Activated T-cell treated with anti-CD3 and anti-CD28 coated beads, Interleukin-2, amount 50 U/mL, for 48 hours (primary cell): ENCODE measurements at places on chromosomes 5 and 9.

DNA sequence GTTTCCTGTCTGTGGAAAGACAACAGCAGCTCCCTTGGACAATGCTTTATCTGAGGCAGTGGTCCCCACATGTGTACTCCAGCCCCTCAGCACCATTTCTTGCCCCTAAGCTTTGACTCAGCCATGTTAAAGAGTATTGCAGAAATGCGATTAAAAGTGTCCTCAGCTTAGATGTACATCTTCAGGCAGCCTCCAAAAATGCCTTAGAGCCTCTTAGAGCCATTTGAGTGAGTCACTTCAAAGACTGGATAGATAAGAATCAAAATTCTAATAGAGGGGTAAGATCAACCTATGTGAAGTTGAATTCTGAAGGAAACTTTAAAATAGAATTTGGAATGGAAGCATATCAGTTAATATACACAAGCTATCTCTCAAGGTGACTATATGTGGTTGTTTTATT lies 296.3 kb downstream of the ADAMTS6 start:
- no peak for DNase-seq

DNA sequence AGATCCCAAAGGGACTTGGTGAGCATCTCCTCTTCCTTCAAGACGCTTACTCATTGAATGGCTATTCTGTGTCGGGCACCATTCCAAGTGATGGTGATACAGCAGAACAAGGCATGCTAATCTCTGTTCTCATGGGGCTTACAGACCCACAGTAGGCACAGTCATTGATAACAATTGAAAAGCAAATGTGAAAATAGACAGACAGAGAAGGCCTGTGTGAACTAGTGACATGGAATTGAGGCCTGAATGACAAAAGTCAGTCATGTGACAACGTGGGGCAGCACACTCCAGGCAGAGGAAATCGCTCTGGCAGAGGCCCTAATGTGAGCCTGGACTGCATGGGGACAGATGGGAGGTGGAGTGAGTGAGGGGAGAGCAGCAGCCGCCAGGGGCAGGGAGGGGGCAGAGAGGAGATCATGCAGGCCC lies 70.7 kb upstream of the CPLX2 start:
- DNase-seq = no peak

- DNase-seq = no peak
These were observed 114.3 kb upstream of the PCSK5 start for GRCh38 chr9:75775966-75776691.

GRCh38 chr9:128011071-128011817 lies 30.5 kb upstream of the EEIG1 start:
- no peak for DNase-seq

- DNase-seq = no peak
These were observed 59.1 kb downstream of the FGF1 start for GRCh38 chr5:142626786-142627185.

DNA sequence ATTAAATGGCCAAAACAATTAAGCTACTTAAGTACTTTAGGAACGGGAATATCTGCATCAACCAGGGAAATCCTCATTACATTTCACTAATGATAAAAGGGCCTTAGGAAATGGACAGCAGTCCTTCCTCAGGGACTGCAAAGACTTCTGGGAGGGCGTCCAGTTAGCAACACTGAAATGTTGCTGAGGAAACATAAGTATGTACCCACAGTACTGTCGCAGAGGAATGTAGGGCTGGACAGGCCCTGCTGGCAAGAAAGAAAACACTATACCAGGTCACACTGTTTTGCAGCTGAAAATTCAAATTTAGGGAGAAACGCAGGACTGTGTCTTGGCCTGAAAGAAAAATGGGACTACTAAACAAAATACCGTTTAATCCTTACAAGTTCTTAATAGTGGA lies 1.3 kb downstream of the C5orf15 start:
- no peak for DNase-seq

DNA sequence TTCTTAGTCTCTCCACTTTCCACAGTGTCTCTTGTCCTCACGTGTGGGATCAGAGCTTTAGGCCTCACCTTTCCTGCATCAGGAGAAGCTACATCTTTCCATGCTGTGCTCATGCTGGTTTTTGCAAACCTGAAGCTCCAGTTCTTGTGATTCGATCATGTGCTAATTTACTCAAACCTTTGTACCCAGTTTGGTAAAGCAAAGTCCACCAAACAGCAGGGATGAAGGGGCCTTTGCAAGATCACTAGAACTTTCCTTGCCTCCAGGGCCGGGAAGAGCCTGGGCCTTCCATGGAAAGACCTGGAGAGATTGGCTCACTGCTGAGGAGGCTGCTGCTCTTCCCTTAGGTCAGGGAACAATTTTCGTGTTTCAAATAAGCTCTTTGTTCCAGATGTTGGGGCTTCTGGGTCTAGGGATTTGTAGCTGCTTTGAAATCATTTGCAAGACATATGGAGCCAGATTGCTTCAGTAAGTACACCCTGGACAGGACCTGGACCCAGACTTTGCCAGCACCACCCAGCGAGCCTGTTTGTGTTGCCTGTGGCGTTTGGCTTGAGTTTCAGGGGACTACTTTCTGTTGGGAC lies 18.7 kb upstream of the SPATA31E1 start:
- DNase-seq = no peak

GRCh38 chr9:108953983-108954574 lies 19.9 kb downstream of the ABITRAM start:
- DNase-seq = no peak

GRCh38 chr5:132102944-132103331 lies 29.3 kb downstream of the CSF2 start:
- no peak for DNase-seq

- peak; percentile 39 for DNase-seq
These were observed at the start of gene PCDH1 for GRCh38 chr5:141878186-141878710. PCDH1 (minus strand) TSS chr5:141878410; CDS start chr5:141878262, 148 bp downstream.

DNA sequence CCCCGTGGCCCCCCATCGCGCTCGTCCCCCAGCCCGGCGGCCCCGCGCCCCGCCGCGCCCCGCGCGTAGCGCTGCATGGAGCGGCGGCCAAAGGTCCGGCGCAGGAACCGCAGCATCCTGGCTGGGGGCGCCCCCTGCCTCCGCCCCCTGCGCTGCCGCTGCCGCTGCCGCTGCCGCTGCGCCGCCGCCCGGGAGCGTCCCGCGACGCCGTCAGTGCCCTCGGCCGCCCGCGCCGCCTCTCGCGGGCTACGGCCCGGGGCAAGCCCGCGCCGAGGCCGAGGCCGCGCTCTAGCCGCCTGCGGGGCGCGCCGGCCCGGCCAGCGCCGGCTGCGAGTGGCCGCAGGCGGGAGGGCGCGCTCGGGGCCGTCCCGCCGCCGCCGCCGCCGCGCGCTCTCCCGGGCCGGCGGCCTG lies 523 bp downstream of the EPB41L4B start:
- DNase-seq = no peak

DNA sequence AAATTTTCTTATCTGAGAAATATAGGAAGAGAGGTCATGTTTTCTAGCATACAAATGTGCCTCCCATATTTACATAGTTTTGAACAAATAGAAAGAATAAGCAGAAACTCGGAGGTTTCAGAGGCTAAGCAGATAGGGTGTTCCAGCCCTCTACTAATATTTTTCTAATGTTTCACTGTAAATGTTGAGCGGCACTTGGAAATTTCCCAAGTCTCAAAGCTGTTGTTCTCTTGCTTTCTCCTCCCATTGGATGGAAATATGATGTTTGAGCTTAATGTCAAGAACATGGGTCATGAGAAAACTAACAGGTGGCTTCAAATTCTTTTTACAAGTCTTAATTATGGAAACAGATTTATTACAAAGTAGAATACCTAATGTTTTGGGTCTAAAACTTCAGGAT lies 5.1 kb downstream of the SPINK1 start:
- DNase-seq = no peak

GRCh38 chr5:135382106-135382790 lies 16.8 kb downstream of the MACROH2A1 start:
- no peak for DNase-seq

- DNase-seq = no peak
These were observed 179.6 kb downstream of the MLLT3 start for GRCh38 chr9:20442461-20443319.

DNA sequence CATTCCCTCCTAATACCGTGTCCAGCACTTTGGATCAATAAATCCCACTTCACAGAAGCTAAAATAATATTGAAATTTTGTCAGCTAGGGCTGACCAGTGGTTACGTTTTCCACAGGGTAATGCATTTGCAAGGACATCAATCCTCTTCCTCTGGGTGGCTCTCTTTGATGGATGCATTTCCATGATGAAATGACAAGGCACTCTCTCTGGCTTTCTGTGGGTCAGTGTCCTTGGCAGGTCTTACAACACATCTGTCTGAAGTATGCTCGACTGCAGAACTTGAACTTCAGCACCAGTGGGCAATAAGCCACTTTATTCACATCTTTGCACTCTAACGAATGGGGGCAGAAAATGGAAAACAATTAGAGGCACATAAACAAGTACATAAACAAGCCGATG lies 330.1 kb downstream of the ADAMTS6 start:
- no peak for DNase-seq

GRCh38 chr5:97548739-97549080 lies 365.7 kb upstream of the RIOK2 start:
- DNase-seq = no peak

DNA sequence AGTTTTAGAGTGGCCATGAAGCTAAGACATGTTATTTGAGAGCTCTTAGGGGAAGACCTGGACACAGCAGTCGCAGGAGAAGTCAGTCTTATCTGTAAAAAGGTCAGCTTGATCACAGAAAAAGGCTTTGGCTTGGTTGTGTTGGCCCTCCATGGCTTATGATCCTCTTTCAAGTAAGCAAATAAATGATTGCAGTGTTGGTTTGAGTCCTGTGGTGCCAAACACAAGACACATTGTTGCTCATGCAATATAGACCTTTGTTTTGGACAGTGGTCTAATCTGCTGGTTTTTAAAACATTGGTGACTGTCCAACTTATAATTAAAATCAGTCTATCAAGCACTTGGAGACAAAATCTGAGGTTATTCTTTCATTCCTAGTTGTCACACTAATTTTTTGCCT lies 54.0 kb downstream of the DOCK8 start:
- DNase-seq = no peak

GRCh38 chr9:76560481-76560922 lies 101.5 kb downstream of the GCNT1 start:
- no peak for DNase-seq

DNA sequence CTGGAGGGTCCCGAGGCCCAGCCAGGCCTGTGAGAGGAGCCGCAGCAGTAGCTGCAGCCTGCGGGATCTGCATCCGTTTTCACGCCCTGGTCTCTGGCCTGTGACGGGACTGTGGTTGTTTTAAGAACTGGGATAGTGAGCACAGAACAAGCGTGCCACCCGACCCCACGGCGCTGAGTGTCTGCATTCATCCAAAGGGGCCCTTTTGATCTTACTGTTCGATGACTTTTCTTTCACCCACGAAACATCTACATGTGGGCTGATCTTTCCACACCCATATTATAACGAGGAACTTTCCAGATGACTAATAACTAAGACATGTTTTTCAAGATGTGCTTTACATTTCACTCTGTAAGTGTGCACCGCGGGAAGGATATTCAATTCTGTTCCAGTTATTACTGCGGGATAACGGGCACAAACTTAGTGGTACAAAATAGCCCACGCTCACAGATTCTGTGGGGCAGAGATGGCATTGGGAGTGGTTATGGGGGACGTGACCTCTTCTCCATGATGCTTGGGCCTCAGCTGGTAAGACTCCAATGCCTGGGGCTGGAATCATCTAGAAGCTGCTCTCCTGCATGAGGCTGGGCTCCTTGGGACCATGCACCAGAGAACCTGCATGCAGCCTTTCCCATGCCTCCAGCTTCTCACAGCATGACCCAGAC lies 165.0 kb downstream of the SYK start:
- peak; percentile 75 for DNase-seq

GRCh38 chr9:84852617-84853301 lies 183.2 kb downstream of the NTRK2 start:
- no peak for DNase-seq

DNA sequence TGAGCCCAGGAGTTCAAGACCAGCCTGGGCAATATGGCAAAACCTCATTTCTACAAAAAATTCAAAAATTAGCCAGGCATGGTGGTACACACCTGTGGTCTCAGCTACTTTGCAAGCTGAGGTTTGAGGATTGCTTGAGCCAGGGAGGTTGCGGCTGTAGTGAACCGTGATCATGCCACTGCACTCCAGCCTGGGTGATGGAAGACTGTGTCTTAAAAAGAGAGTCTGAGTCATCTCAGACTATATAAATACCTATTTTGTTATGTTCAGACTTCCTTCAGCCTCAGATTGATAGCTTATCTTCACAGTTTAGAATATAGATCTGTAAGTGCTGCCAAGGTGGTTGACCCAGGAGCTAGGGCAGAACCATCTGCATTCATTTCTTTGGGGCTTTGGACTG lies 1.6 kb upstream of the PAIP2 start:
- no peak for DNase-seq

DNA sequence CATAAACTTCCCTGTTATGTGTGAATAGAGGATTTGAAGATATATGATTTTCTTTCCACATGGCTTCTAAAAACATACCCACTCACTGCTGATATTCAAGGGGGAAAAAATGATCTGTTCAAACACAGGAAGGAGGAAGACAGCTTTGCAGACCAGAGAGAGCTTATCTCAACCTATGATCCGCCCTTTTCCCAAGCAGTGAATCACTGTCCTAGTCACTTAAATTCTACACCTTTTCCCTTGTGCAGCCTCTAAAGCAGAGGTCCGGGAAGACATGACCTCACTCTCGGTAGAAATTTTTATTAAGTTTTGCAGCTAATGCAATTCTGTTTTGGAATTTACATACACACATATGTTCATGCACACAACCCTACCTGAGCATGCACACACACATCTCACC lies 197.2 kb downstream of the DIRAS2 start:
- DNase-seq = no peak

GRCh38 chr5:16538006-16538405 lies 72.4 kb upstream of the ZNF622 start:
- no peak for DNase-seq

- DNase-seq = no peak
These were observed 354 bp downstream of the NCBP1 start for GRCh38 chr9:97633859-97634490.

- no peak for DNase-seq
These were observed 63.7 kb upstream of the ANGPTL2 start for GRCh38 chr9:127185931-127186781.

DNA sequence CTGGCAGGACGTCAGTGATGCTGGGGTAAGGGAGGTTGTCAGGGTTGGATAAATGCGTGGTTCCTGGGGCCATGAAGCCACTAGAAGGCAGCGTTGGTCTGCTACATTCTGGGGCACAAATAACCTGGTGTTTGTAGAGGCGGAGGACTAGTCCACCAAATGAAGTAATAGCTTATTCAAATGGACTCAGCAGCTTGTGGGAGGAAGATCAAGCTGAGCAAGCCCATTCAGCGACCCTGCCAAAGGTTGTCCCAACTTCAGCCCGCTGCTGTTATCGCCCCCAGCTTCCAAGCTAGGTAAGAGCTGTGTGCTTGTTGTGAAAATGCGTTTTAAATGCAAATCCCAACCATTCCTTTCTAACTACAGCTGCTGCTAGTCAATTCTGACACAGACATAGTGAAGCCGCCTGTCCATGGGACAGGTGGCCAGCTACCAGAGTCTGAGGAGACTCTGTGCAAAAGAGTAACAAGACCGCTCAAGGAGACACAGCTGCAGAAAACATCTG lies 7.6 kb upstream of the FAM240B start:
- DNase-seq = no peak
